Upper lobe of right lung (tissue), 1 donor: ENCODE measurements at places on chromosomes 3 and 15.

DNA sequence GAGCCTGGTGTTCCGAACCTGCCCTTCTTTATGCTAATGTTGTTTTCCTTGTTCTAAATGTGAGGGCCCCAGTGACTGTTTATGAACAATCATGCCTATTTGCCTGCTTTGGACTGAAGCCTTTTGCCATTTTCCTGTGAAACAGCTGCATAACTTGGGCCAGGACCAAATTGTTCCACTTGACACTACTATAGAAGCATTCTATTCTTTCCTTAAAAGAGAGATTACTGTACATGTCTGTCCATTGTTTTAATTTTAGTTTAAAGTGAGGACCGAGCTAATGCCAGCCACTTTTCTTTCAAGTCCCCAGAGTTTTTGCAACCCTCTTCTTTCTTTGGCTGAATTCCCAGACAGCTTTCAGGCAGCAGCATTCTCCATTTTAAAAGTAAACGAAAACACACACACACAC lies 980.3 kb downstream of the CADM2 start:
- DNase-seq, result no peak

DNA sequence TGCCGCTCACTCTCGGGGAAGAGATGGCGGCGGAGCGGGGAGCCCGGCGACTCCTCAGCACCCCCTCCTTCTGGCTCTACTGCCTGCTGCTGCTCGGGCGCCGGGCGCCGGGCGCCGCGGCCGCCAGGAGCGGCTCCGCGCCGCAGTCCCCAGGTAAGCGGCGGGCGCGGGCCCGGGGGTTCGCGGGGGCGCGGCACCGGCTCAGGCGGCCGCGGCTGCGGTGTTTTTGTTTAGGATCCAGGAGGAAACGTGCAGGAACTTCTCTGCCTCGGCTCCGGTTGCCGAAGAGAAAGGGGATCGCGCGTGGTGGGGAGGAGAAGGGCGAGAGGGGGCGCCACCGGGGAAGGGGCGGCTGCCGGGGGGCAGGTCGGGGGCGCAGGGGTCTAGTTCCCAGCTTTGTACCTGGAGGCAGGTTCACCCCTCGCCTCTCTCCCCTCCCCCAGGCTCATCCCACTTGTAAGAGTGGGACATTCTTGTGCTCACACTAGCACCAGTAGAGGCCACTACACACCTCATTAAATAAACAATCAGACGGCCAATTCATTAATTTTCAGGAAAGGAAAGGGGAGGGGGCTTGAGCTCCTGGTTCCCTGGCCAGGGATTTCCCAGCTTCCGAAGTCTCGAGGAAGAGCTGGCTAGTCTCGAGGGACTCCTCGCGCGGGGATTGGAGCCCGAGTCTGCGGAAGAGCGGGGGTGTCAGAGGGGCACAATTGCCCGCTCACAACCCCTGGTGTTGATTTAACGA lies 562 bp downstream of the NEO1 start:
- peak; percentile 70 for DNase-seq

- DNase-seq, result no peak
Measured at GRCh38 chr3:60912876-60913275, 338.4 kb downstream of the FHIT start.

- no peak for DNase-seq
Measured at GRCh38 chr15:36106640-36107335, 472.6 kb upstream of the CDIN1 start.
